ENCODE measurements at places on chromosomes 3 and 15. TPM values are rescaled to one million over a fixed set of nuclear protein-coding genes. Genes with fewer than 3 reads are reported as not detected.
A peak's percentile ranks its signal among the peaks of the same experiment; 100 is the strongest.

RASGRP1 gene
- polyA plus RNA-seq, result not detected

FANCD2OS gene
- not detected for polyA plus RNA-seq

PLCB2 gene
- polyA plus RNA-seq, result 4.2 TPM

PP2D1 gene
- polyA plus RNA-seq, result not detected

DZIP3 gene
- polyA plus RNA-seq, result 3.0 TPM

EFCC1 gene
- 1.4 TPM for polyA plus RNA-seq

FBXL22 gene
- polyA plus RNA-seq, result 2.5 TPM

SCN11A gene
- 0.01 TPM for polyA plus RNA-seq

PLSCR1 gene
- 12.1 TPM for polyA plus RNA-seq

LRCH3 gene
- polyA plus RNA-seq, result 12.1 TPM

CIP2A gene
- polyA plus RNA-seq, result 0.59 TPM

ZNF662 gene
- polyA plus RNA-seq, result 0.91 TPM

GOLGA6B gene
- not detected for polyA plus RNA-seq

POTEB gene
- not detected for polyA plus RNA-seq

MST1R gene
- polyA plus RNA-seq, result 1.7 TPM

RAD51 gene
- not detected for polyA plus RNA-seq

FAM81A gene
- 3.2 TPM for polyA plus RNA-seq

DNA sequence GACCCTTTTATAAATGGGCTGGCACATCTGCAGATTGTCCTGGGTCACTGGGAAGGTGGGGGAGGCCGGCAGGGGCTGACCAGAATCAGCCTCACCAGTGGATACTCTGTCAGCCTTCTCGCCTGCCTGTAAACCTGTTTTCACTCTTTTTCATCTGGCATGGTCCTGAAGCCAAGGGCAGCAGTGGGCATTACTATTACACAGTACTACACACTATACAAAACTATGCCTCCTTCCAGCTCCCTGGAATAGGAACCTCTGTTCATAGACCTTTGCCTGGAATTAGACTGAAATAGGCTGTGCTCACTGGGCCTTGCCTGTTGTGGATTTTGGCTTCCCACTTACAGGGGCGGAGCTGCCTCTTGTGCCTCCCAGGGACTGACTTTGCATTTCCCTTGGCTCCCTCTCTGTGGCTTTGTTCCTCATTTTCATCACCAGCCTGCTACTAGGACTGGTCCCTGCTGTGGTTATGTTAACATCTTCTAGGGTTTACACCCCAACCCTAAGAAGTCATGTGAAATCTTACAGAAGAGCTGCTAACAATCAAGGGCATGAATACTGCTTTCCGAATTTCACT lies 120.7 kb downstream of the FNDC3B start:
- DNase-seq, result no peak

GRCh38 chr3:24722087-24722486 lies 227.4 kb upstream of the THRB start:
- no peak for DNase-seq

- no peak for DNase-seq
These were observed 406.9 kb downstream of the NR2F2 start for GRCh38 chr15:96737408-96737807.

DNA sequence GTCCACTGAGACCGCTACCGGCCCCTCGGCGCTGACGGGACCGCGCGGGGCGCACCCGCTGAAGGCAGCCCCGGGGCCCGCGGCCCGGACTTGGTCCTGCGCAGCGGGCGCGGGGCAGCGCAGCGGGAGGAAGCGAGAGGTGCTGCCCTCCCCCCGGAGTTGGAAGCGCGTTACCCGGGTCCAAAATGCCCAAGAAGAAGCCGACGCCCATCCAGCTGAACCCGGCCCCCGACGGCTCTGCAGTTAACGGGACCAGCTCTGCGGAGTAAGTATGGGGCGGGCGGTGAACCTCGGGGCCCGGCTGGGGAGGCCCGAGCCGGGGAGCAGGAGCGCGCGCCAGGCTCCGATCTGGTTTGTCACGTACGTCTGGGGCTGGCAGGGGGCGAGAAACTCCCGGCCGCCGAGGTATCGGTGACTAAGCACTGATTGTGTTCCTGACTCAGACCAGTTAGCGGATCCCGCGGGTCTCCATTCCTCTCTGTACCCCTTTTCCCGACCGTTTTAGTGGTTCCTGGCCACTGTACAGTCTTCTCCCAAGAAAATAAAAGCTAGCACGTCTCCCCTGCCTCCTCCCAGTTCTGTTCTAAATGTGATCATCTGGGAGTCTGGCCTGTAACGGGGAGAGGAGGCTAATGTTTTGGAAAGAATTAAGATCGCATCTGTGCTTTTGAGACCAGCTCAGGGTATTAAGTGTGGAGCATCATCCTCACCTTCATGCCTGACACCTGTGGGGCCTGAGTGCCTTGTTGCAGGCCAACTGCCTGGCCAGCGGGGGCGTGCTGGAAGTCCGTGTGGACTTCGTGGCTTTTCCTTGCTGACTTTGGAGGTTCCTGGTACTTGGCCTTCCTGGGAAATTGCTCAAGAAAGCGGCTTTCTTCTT lies 691 bp downstream of the MAP2K1 start:
- DNase-seq, result peak; percentile 65

GRCh38 chr15:50862553-50862952 lies 45.9 kb upstream of the AP4E1 start:
- no peak for DNase-seq

- DNase-seq, result no peak
These were observed 23.1 kb downstream of the B3GALNT1 start for GRCh38 chr3:161082063-161082462.

- DNase-seq, result no peak
These were observed 43.3 kb upstream of the CCDC174 start for GRCh38 chr3:14608298-14608697.

DNA sequence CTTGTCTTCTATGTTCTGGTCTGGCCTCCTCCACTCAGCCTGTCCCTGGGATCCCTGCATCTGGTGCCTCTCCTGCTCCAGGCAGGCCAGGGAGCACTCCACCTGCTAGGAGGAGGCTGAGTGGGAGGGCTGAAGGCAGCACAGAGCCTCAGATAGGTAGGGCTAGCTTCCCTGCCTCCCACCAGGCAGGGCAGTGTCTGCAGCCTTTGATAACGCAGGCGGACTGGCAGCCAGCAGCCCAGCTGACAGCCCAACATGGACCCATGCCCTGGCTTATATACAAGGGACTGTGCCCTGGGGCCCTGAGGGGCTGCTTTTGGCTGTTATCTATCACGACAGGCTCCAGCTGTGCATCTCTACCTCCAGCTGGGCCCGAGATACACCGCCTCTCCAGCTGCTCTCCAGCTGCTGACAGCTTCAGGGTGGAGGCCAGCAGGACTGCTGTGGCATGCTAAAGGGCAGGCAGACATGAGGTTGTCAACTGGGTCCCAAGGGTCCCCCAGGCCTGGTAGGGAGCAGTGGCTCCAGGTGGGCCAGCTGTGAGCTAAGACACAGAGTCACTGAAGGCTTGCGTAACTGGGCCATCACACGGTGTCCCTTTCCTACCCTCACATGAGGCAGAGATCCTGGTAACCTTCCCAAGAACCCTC lies 5.2 kb upstream of the CLK3 start:
- DNase-seq, result no peak

GRCh38 chr3:183816681-183817510 lies 8.5 kb downstream of the MAP6D1 start:
- DNase-seq, result no peak

DNA sequence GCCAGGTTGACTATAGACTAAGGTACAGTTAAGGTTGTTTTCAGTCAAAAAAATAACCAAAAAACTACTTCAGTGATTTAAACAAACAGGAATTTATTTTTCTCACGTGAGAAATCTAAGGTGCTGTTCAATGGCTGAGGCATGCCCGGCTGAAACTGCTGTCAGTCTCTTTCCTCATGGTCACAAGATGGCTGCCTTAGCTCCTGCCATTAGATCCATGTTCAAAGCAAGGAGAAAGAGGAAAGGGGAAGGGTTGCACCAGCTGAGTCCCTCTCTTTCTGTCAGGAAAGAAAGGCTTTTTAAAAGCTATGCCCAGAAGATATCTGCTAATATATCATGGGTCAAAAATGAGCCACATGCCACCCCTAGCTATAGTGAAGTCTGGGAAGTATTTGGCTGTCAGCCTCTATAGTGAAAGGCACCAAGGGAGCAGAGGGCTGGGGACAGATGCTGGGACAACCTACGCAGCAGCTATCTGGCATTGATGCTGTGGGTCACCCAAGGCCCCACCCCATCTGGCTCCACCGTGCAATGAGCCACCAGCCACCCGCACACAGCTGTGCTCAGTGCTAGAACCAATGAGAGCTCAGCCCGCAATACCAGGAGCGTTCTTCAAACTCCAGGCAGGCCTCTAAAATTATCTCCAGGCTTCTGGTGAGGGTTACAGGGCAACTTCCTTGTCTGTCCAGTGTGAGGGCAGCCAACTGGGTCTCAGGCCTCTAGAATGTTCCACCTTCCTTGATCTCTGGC lies 64.7 kb upstream of the GATA2 start:
- no peak for DNase-seq

DNA sequence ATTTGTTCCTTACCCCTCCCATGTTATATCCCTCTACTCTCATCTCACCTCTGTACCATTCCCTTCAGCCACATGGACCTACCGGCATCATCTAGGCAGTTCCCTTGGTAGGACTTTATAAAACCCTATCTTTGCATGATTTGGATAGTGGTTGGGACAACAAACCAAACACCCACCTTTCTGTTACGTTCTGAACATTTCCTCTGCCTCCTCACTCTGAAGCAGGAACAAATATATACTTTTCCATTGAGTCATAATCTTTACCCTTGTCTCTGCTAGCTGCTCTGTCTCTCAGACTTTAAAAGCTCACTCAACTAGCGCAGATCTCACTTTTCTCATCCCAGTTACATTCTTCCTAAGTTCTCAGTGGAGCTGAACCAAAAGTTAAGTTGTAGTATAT lies 17.8 kb downstream of the UBXN7 start:
- DNase-seq, result no peak

GRCh38 chr3:140056047-140056446 lies 121.1 kb downstream of the CLSTN2 start:
- DNase-seq, result no peak

- no peak for DNase-seq
These were observed 104.3 kb upstream of the CHMP2B start for GRCh38 chr3:87122766-87123165.

DNA sequence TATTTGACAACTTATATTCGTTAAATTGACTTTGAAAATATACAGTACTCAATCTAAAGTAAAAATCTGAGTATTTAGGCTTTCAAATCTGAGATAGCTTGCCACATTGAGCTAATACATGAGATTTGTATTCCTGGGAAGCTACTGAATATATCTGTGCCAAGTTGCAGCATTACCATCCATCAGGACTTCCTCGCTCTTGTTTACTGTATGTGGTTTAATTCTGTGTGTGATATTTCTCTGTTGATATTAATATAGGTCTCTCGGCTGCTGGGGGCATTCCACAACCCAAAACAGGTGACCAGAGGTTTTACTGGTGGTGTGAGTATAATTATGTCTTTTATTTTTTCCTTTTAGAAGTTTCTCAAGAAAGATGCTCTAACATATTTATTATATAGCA lies 5.8 kb downstream of the IDH3A start:
- DNase-seq, result no peak

DNA sequence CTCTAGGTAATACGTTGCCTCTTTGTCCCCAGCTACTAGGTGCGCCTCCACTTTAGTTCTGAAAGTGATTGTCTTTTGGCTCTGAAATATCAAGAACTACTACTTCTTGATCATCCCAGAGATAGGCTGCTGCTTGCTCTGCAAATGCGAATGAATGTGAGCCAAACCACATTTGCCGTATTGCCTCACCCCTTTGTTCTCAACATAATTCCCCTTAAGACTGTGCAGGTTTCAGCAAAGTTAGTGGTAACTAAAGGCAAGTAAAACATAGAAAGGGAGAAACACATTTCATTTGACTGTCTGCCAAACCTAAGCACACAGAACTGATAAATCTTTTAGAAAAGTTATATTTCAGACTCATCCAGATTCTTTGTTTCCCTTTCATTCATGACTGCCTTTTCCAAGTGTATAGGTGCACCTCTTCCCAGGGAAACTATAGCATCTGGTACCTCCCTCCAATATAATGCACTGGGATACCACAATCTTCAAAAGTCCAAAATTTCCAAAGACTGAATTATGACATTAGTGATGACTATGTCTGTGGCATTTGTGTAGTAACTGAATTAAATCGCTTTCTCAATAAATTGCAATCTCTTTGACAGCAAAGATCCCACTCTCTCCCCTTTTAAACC lies 720.6 kb upstream of the CBLB start:
- DNase-seq, result no peak

- DNase-seq, result no peak
These were observed 71.5 kb downstream of the FOXP1 start for GRCh38 chr3:71512000-71512399.

- no peak for DNase-seq
These were observed 53.7 kb downstream of the PIK3CB start for GRCh38 chr3:138781012-138781470.

DNA sequence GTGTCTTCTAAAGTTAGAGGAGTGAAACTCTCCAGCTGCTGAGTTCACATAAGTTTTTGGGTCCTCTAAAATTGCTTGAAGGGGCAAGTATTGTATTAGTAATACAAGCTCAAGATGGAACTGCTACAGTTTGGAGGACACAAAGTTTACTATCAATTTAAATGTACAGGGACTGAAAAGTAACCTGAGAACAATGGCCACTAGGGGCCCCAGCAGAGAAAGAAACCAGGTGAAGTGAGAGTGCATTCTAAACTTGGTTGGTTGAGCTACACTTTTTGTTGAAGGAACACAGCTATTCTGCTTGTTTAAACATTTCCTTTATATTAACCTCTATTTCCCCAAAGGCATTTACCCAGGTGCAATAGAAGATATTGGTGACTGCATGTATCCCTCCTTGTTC lies 755.5 kb downstream of the GBE1 start:
- DNase-seq, result no peak

DNA sequence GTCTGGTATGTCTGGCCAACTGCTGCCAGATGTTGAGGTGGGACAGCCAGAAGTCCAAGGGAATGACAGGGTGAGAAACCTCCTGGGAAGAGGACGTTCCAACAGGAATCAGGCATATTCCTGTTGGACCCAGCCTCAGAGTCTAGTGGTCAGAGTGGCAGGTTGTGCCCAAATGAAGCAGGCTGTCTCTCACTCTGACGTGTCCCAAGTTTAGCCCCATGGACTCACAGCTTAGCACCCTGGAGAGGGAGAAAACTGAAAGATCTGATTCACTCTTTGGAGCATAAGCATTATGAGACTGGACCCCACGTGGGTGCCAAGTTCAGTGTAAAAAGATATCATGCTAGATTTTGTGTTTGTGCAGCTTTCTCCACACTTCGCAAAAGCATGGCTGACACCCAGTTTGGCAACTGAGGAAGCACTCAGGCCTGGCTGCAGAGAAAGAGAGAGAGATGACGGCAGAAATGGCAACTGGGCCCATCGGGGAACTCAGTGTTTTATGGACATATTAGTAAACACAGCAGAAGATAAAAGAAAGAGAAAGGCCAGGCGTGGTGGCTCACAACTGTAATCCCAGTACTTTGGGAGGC lies 88.2 kb upstream of the LMCD1 start:
- no peak for DNase-seq

DNA sequence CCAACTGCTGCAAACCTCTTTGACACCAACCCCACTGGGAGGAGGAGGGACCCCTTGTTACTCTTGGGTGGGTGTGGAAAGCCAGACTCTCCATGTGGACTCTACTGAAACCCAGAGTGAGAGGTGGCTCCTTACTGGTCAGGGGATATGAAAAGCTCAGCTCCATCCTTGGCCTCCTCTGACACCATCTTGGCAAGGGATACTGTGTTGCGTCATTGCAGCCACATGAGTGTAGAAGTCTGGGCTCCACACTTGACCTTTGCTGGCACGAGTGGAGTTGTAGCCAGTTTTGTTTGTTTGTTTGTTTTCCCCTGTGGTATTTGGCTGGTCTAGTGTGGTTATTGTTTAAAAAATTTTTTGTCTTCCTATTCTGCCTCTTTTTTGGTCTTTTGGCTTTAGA lies 289.1 kb downstream of the GAP43 start:
- DNase-seq, result peak; percentile 7
